ENCODE measurements at places on chromosomes 3 and 15.

DNA sequence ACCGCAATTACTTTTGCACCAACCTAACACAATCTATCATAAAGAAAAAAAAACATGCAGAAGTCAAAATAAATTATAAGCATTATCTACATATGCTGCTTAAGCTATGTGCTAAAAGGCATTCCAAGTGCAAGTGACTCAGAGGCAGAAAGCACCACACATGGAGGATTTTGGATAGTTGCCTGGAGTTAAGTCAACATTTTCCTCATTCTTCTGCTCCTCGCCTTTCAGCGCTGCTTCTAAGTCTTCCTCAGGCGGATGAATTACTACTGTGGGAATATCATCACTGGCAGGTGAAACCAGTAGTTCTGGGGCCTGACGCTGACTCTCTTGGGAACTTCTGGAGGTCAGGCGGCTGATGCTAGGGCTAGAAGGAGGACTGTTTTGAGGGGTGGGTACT, 53.1 kb downstream of the SLC4A7 start:
- no peak for DNase-seq

DNA sequence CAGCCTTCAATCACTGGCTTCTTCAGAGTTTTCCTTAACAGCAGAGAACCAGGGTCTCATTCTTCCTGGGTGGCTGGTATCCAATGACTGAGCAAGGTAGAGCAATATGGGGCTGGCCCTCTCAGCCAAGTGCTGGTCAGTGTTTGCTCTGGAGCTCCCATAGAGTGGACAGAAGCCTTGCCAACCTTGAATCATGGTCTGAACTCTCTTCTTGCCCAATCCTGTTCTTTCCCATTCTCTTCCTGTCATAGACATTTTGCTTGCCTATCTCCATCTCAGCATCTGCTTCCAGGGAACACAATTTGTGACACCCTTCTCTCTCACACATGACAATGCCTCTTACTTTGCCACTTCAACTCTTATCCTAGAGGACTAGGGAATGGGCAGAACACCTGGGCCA, 245.6 kb upstream of the PEX5L start:
- DNase-seq = no peak

GRCh38 chr15:61000276-61000675, 228.8 kb downstream of the RORA start:
- DNase-seq = no peak

DNA sequence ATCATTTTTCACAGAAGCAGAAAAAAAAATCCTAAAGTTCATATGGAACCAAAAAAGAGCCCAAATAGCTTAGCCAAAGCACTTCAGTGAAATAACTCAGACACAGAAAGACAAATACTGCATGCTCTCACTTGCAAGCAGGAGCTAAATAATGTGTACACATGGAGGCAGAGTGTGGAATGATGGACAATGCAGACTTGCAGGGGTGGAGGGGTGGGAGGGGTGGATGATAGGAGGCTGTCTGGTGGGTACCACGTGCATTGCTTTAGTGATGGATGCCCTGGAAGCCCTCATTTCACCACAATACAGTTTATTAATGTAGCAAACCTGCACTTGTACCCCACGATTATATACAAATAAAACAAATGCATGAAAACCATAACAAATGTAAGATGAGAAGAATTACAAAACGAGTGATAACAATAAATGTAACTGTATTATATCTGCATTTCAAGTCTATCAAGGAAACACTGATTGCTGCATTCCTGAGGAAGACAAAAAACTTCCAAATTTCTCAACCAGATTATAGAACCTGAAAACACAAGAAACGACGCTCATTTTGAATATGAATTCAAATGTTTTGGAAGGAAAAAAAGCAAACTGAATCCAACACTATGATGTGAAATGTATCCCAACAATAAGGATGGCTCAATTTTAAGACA, 96.5 kb downstream of the DLG1 start:
- no peak for DNase-seq

DNA sequence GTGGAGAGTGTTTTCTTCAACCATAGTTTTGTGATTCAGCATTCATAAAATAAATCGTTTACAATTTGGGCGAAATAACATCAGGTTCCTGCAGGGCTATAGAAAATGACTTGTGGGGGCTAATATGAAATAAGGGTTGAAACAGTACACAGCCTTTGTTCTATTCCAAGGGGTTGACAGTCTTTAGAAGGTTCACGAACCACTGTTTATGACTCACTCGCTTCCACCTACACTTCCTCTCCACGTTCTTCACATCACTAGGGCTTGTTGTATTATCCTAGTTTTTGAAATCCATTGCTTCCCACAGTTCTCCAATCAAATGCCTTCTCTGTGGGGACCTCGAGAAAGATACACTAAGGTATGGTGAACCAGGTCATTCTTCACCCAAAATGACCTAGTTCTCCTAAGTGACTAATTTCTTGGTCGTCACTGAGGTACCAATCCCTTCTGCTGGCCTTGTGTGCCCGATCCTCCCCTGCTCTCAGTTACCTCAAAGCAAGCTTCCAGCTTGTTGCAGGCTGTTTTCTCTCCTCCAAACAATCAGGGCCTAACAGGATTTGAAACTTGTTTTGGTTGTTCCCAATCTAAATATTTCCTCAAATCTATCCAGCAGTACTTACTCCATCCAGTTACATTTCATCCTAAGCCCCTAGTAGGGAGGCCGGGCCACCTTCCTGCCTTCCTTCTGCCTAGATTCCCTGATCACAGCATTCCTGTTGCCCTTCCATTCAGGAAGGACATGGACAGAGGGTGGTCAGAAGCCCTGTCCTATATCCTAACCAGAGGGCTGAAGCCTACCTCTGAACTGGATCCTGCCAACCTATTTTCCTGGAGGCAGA, 23.1 kb upstream of the TBL1XR1 start:
- DNase-seq = no peak

- DNase-seq = no peak
These were observed 333.8 kb upstream of the RBMS3 start for GRCh38 chr3:28947061-28947460.
